ENCODE measurements at places on chromosomes 12 and 14.

DNA sequence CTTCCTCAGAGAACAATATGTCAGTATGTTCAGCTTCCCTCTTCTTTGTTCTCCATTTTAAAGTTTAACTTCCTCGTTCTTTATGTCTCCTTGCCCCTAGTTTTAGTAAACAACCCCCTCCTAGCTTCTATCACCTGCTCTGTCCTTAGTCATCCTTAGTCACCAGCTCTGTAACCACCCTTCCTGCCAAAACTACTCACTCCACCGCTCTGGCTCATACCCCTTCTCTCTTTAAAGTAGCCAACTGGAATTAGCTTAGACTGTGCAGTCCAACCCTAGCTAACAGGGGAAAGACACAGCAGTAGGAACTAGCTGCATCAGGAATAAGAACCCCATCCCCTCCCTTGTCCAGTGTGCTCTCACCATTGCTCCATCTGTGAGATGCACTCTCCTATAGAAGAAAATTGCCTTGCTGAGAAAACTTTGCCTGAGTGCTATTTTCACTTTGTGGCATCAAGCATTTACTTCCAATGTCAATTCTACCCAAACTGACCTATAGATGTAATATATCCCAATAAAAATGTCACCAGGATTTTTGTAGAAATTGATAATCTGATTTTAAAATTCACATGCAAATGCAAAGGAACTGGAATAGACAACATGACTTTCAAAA lies 603.2 kb downstream of the C12orf50 start:
- DNase-seq = no peak

DNA sequence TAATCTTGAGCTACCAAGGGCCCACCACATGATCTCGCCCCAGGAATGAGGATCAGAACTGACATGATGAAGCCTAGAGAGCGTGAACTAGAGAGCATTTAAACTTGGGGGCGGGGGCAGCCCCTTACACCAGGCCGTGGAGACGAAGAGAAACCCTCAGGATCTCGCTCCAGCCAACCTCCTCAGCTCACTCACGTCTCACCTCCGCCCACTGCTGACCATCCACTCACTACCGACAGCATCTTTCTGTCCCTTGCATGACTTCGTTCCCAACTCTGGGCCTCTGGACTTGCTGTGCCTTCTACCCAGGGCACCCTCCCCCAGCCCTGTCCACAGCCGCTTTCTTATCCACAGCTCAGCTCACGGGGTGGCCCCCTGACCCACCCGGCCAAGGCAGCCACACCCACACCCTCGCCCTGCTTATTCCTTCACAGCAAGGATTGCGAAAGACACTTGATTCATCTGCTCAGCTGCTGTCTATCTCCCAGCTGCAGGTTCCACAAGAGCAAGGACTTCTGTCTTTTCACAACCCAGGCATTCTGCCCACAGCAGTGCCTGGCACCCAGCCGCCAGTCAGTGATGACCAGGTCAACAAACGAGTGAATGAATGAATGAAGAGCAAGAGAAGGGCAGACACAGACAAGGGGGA lies 6.4 kb downstream of the STX2 start:
- DNase-seq = no peak

GRCh38 chr12:94849411-94849976 lies 154.0 kb downstream of the NDUFA12 start:
- no peak for DNase-seq

DNA sequence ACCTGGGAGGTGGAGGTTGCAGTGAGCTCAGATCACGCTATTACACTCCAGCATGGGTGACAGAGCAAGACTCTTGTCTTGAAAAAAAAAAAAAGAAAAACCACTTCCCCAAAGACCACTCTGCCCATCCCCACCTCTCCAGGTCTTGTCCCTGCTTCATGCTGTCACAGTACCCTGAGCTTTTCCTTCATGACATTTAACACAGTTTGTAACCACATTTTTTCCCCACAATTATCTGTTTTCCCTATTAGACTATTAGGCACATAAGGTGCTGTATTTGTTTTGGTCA lies 6.9 kb downstream of the HECTD1 start:
- DNase-seq = no peak

- DNase-seq = no peak
These were observed 19.1 kb downstream of the RPAP3 start for GRCh38 chr12:47686645-47687240.

DNA sequence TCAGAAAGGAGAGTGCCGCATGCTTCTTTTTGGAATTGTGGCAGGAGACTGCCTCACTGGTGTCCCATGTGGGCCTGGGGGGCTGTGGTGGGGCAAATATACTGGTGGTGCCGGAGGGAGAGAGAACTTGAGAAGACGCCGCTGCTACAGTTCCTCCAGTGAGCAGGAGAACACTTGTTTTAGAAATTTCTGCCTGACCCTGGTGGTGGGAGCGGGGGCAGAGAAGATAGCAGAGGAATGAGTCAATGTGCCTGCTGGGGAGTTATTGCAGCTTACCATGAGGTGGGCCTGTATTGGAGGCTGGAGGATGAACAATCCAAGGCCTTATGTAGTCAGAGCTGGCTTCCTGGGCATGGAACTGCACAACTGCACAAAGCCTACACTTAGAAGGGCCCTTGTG lies 211.8 kb downstream of the SNAPC1 start:
- no peak for DNase-seq

- DNase-seq = peak; percentile 66
These were observed 895 bp downstream of the SLC7A8 start for GRCh38 chr14:23182372-23183157.

GRCh38 chr12:76790564-76791552 lies 26.9 kb downstream of the ZDHHC17 start:
- DNase-seq = no peak

DNA sequence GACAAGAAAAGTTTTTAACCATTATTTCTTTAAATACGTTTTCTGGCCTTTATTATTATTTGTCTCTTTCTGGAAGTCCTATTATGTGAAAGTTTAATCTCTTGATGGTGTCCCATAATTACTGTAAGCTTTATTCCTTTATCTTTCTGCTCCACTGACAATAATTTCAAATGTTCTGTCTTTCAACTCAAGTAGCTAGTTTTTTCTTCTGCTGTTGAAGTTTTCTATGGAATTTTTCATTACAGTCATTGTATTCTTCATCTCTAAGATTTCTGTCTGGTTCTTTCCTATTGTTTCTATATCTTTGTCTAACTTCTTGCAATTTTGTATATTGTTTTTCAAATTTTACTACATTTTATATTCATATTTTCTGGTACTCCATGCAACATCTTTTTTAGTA lies 173.6 kb upstream of the MGAT4C start:
- no peak for DNase-seq

- peak; percentile 63 for DNase-seq
These were observed 804 bp downstream of the GAPDH start for GRCh38 chr12:6534945-6535696.

GRCh38 chr14:69151458-69152180 lies 1.3 kb downstream of the DCAF5 start:
- peak; percentile 68 for DNase-seq

DNA sequence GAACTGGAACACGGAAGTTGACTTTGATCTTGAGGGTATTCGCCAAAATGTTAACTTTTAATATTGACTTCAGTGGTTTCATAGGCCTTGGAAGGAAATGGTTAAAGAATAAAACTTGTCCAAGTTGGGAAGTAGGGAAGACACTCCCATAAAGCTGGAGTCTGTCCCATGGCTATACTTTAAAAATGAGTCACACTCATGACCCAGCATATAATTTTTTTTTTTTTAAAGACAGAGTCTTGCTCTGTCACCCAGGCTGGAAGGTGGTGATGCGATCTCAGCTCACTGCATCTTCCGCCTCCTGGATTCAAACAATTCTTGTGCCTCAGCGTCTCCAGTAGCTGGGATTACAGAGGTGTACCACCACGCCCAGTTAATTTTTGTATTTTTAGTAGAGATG lies 19.6 kb downstream of the TMPRSS12 start:
- no peak for DNase-seq

- peak; percentile 57 for DNase-seq
These were observed 896 bp downstream of the EIF5 start for GRCh38 chr14:103334644-103335622.

GRCh38 chr12:59695379-59695778 lies 99.5 kb downstream of the SLC16A7 start:
- no peak for DNase-seq

DNA sequence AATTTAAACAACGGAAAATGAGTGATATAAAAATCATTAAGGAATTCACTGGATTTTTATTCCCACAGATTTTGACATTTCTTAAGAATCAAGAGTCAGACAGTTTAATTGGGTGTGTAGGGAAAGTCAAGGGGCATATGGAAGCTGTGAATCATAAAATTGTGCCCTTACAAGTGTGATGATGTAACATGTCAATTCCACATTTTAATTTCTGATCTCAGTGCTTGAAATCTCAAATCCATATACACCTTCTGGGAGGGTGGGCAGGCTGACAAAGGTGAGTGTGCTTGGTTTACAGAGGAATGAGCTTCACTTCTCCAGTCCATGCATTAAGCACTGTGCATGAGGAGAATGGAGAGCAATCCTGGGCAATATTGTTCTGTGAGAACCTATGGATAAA lies 1.0 kb upstream of the KRT6A start:
- no peak for DNase-seq

- no peak for DNase-seq
These were observed 55.4 kb downstream of the GRIP1 start for GRCh38 chr12:66623455-66623854.

DNA sequence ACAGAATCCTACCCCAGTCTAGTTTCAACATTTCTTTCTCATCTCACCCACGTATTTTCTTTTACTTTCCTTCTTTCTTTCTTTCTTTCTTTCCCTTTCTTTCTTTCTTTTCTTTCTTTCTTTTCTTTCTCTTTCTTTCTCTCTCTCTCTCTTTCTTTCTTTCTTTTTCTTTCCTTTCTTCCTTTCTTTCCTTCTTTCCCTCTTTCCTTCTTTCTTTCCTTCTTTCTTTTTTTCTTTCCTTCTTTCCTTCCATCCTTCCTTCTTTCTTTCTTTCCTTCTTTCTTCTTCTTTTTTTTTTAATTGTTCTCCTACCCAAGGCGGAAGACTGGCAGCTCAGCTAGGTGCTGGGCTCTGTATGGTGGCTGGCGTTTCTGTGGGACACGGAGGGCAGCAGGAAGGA lies 55.0 kb downstream of the GLT1D1 start:
- no peak for DNase-seq

DNA sequence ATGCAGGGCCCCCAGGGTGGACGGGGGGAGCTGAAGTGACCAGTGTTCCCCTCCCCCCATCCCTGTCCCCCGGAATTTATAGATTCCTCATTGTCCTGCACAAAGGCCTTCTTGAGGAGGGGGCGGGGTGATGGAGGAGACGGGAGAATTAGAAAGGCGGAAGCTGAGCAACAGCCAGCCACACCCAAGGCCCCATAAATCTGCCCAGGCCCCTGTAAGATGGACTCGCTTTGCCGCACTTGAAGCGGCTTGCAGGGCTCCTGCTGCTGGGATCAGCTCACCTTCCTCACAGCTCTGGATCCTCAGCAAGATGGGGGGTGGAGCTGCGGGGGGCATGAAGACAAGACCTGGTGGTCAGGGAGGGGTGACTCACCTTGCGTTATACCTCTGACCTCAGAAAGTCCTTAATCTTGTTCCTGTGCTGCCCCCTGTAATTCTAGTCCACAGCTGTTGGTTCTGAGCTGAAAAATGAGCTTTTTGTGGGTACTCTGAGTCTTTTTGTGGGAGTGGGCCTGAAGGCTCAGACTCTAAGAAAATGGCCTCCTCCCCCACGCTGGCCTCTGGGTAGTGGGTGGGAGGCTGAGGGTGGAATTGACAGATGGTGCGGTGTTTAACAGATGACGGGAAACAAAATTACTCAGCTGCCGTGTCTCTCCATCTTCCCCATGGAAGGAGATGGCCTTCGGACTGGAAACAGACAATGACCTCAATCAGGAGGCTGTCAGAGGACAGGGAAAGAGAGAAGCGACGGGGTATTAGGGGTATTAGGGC lies 15.8 kb upstream of the ANKRD33 start:
- no peak for DNase-seq

GRCh38 chr12:107091989-107092641 lies 1.2 kb downstream of the CRY1 start:
- DNase-seq = peak; percentile 43

- DNase-seq = no peak
These were observed 308.9 kb upstream of the LRFN5 start for GRCh38 chr14:41297576-41298327.

DNA sequence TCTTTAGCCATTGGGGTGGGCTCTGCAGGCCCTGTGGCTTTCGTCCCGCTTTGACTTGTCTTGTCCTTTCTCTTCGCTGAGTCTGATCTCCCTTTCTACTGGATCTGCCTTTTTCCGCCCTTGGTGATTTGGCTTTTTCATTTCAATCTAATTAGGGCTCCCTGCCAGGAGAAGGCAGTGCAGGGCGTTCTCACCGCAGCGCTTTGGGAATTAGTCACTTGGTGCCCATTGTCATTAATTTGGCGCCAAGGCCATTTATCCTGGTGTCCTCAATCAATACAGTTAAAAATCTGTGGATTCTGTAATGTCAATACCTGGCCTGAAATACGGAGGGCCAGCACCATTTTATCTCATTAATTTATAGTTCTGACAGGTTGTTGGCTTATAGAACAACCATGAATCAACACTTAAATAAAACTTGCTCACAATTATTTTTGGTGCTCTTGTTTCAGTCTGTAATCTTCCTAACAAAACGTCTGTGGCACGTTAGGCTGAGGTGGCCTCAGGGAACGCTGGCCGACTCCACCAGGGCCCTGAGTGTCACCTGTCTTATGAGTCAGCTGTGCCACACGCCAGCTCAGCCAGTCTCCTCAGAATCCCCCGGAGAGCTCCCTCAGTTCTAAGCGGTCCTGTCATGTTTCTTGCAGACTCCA lies 115.7 kb downstream of the BEGAIN start:
- DNase-seq = no peak

DNA sequence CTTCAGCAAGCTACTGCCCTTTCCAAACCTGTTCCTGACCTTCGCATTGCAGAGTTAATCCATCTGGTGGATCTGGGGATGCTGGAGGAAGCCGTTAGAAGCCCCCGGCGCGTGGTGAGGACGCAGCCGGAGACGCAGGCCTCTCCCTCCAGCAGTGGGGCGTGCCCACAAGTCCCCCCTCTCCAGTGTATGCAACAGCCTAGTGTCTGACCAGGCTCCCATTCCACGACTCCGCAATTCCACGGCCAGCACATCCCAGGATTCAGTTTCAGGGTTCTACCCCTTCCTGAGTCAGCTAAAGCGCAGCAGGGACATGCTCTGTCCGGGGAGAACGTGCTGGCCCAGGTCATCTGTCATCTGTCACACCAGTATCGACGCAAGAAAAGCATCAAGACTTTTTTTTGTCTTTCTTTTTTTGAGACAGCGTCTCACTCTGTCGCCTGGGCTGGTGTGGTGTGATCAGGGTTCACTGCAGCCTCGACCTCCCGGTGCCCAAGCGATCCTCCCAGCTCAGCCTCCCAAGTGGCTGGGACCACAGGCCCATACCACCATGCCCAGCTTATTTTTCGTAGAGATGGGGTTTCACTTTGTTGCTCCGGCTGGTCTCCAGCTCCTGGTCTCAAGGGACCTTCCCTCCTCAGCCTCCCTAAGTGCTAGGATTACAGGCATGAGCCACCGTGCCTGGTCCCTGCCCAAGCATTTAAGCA lies 8.0 kb upstream of the DYNC1H1 start:
- DNase-seq = peak; percentile 27
